ENCODE measurements at places on chromosomes 13 and 19.
A peak's percentile ranks its signal among the peaks of the same experiment; 100 is the strongest.

DNA sequence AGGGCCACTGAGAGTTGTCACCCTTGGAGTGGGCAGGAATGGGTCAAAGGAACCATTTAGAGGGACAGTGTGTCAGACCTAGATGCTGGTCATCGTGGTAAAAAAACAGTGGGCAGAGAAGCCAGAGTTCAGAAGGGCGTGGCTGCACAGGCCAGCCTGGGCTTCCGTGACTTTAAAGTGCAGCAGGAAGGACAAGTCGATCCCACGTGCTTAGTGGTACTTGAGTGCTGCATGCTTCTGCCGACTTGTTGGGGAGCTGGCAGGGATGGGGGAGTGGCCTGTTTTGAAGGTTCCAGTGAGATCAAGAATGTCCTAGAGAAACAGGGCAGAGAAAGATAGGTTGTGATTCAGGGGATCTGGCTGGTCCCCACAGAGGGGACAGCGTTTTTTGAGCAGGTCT is 17.0 kb downstream of the LYL1 start:
- no peak for DNase-seq

GRCh38 chr13:36815062-36815461 is 4.0 kb upstream of the RFXAP start:
- no peak for DNase-seq

GRCh38 chr13:113647351-113648215 is 10.4 kb downstream of the ATP4B start:
- DNase-seq, result no peak

DNA sequence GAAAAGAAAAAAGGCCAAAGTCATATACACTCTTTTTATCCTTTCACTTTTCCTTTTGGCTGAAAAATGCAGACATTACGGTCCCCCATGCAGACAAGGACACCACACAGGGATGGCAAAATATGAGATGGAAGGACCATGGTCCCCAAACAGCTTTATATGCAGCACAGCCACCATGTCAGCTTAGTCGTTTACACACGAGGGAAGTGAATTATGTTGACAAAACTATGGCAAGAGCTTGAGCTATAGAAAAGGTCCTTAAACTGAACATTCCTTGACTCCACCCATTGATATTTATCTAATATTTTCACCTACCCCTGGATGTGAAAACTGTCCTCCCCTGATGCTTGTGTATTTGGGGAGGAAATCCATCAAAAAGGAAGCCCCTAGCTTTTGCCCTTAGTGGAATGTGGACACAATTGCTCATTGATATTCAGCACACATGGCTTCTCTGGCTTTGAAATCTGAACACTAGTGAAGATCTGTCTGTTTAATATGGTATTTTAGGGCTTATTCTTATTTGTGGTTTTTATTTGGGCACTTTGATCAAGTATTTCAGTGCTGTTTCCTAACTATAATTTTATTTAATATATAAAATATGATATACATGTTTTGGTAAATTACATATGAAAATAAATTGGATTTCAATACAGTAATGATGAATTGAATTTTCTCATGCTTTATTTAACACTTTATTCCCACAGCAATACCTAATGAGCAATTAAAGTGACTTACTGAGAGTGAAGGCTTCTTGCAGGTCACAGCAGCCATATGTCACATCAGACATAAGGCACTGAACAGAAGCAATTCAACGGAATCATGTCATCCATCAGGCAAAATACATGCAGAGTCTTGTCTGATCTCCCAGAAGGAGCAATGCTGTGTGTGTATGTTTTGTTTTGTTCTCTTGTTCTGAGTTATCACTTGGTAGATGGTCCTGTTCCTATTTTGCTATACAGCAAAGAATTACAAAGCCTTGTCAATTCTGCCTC is 6.8 kb upstream of the GTF2F2 start:
- no peak for DNase-seq

- DNase-seq, result no peak
These were observed 302.7 kb downstream of the DNAJC15 start for GRCh38 chr13:43326100-43326499.

DNA sequence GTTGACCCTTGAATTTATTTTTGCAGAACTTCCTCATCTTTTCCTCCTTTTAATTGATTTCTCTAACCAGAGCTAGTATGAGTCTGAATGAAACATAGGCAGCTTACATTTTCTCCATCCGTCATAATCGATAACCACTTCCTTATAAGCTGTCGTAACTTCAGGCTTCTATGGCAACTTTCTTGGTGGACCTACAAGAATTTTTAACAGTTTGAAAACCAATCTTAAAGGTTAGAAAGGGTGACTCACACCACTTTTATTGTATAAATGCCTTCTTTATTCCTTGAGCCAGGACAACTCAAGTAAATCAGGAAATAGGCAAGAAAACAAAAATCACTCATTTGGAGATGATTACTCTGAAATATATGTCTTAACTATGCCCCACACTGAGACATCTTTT is 105.7 kb upstream of the KL start:
- DNase-seq, result no peak

DNA sequence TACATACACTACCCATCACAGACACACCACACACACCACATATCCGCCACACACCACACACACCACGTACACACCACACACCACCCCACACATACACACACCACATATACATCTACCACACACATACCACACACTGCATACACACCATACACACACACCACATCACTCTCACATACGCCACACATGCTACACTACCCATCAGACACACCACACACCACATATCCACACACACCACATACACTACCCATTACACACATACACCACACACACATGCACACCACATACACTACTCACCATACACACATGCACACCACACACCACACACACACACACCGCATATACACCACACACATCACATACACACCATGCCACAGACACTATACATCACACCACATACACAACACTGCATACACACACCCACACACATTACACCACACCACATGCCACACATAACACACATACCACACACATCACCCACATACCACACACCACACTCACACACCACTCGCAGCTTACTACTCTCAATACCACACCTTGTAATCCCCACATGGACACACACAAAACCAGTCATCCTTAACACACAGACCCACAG is 9.5 kb downstream of the ERFL start:
- no peak for DNase-seq

- DNase-seq, result no peak
These were observed 710 bp upstream of the BTBD2 start for GRCh38 chr19:2016041-2016807.

- no peak for DNase-seq
These were observed 11.4 kb upstream of the GPI start for GRCh38 chr19:34353546-34353945.

DNA sequence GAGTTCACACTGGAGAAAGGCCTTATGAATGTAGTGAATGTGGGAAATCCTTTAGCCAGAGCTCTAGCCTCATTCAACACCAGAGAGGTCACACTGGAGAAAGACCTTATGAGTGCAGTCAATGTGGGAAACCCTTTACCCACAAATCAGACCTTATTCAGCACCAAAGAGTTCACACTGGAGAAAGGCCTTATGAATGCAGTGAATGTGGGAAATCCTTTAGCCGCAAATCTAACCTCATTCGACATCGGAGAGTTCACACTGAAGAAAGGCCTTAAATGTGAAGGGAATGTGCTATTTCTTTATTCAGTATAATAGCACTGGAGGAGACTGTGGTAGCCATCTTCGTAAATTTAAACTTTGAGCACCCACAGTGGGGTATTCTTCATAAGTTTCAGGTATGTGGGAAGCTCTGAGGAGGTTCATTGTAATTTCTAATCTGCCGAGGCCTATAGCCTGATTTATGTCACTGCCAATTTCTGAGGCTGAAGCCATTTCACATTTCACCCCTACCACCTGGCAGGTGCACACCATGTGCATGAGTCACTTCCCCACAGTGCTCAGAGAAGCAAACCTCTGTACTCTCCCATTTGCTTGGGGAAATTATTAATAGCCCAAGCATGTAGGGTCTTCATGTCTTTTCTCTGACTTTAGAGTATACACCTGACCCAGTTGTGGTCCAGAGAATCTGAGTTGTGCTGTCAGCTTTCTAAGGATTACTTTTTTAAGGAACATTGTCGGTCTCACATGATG is 6.4 kb downstream of the ZNF551 start:
- no peak for DNase-seq

- DNase-seq, result no peak
These were observed at the start of gene IQCN for GRCh38 chr19:18274219-18274780. TSS of gene IQCN (minus strand) at chr19:18274452. CDS start at chr19:18269478, 4,974 bp downstream.

GRCh38 chr13:102968572-102969228 is 97.5 kb downstream of the SLC10A2 start:
- DNase-seq, result no peak

- DNase-seq, result no peak
These were observed 1036.5 kb downstream of the SLITRK5 start for GRCh38 chr13:88707646-88708045.

GRCh38 chr13:111396457-111396856 is 76.0 kb downstream of the TEX29 start:
- DNase-seq, result no peak

- DNase-seq, result no peak
These were observed 23.6 kb downstream of the DOCK9 start for GRCh38 chr13:98954313-98954712.

DNA sequence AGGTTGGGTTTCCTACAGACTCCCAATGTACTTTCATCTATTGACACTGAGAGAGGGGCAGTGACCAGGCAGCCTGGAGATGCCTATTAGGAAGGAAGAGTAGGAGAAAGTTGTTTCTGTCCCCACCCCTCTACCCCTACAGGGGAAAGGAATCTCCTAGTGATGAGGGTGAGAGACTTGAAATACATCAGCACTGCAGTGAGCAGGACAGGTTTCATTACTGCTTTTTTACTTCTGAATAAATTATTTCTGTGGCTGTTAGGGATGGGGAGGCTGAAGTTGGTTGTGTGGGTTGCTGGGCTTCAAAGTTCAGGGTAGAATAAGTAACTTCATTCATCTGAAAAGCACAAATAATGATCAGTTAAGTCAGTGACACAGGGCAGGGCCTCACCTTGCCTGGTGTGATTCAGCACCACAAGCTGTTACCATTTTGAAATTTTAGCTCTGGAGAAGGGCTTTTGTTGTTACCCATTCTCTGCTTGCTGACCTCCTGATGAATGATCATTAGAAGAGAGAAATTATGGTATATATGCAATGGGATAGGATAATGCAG is 19.3 kb downstream of the CEACAM1 start:
- no peak for DNase-seq

- no peak for DNase-seq
These were observed 5.4 kb downstream of the TM9SF2 start for GRCh38 chr13:99506634-99507033.

- no peak for DNase-seq
These were observed 3.5 kb downstream of the CBARP start for GRCh38 chr19:1234051-1234954.

DNA sequence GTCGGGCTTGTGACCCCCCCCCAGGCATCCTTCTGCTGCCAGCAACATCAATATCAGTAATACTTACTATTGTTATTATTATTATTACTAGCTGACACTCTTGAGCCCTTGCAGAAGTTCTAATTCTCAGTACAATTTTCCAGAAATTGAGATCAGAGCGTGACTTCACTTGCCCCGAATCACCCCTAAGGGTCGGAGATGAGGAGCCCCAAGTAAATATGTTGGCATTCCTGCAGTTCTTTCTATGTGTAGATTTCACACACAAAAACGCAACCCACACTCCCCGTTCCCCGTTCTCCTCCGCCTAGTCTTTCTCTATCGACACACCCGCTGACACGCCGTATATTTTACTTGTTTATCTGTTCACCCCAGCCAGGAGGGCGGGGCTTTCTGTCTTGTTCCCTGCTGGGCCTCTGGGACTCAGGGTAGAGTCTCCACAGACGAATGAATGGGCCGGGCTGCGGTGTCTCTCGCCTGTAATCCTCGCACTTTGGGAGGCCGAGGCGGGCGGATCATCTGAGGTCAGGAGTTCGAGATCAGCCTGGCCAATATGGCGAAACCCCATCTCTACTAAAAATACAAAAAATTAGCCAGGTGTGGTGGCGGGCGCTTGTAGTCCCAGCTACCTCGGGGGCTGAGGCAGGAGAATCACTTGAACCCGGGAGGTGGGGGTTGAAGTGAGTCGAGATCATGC is 14.7 kb downstream of the TLE5 start:
- peak; percentile 42 for DNase-seq

All from stimulated activated CD4-positive, alpha-beta T cell treated with anti-CD3 and anti-CD28 coated beads, Interleukin-1b, Interleukin-23, amount 100 ng/mL, for 1 hour (primary cell).